ENCODE measurements at places on chromosomes 5 and 9.
A peak's percentile ranks its signal among the peaks of the same experiment; 100 is the strongest.

GRCh38 chr5:118931564-118931963 is 56.8 kb downstream of the DTWD2 start:
- H3K4me3 ChIP-seq = no peak overlapping the region
- no peaks in the 10 kb centered on the region for H3K27me3 ChIP-seq
- DNase-seq = no peak

- H3K27me3 ChIP-seq = no peaks in the 10 kb centered on the region
- H3K27ac ChIP-seq = no peak overlapping the region
- DNase-seq = no peak
- H3K36me3 ChIP-seq = peaks cover 19% of the 10 kb centered on the region
- H3K4me1 ChIP-seq = peaks cover 28% of the 10 kb centered on the region
Observed at GRCh38 chr9:80787636-80788035, 901.7 kb downstream of the TLE1 start.

DNA sequence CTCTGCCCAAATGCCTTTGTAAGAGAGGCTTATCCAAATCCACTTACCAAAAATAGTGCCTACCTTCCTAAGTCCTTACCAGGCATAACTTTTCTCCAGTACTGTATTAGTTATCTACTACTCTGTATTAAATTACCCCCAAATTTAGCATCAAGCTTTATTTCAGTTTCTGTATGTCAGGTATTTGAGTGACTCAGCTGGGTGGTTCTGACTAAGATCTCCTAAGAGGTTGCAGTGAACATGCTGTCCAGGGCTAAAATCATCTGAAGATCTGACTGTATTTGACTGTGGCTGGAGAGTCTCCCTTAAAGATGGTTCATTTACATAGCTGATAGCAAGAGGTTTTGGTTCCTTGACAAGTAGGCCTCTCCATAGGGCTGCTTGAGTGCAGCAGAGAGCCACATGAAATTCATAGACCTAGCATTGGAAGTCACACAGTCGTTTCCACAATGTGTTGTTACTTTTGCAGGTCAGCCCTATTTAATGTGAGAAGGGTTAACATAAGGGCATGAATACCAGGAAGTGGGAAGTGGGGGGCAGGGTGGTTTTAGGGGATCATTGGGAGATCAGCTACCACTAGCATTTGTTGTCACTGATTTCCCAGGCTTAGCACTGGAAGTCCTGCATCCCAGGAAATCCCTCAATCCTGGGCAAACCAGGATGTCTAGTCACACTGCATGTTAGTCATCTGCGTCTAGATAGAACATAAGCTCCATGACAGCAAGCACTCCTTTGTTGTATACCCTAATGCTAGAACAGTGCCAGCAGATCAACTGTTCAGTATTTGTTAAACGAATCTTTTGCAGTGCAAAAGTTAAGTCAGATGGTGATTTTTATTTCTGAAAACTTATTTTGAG is 2.0 kb upstream of the ZNF622 start:
- H3K36me3 ChIP-seq = peaks cover 15% of the 10 kb centered on the region
- peaks cover 61% of the 10 kb centered on the region for H3K4me1 ChIP-seq
- H3K27ac ChIP-seq = no peak overlapping the region
- H3K4me3 ChIP-seq = peak overlapping the region; percentile 99
- no peaks in the 10 kb centered on the region for H3K27me3 ChIP-seq

DNA sequence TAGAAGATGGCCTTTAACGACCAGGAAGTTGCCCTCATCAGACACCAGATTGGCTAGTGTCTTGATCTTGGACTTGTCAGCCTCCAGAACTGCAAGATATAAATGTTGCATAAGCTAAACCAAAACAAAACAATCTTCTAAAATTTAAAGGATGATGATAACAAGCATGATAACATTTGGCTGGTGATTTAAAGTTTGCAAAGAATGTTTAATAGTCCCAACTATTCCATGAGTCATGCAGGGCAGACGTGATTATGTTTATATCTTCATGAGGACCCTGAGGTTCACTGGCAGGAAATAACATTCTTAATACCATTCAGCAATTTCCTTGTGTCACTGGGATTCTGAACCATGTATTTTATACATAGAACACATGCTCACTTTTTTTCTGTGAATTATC is 319.8 kb downstream of the HCN1 start:
- no peaks in the 10 kb centered on the region for H3K4me1 ChIP-seq
- H3K4me3 ChIP-seq = no peak overlapping the region
- H3K27me3 ChIP-seq = no peaks in the 10 kb centered on the region
- no peak for DNase-seq

GRCh38 chr9:36928670-36929349 is 105.3 kb downstream of the PAX5 start:
- DNase-seq = no peak
- no peaks in the 10 kb centered on the region for H3K36me3 ChIP-seq
- peak overlapping the region; percentile 46 for H3K27ac ChIP-seq
- H3K4me1 ChIP-seq = peaks cover 12% of the 10 kb centered on the region

- no peak for DNase-seq
- no peak overlapping the region for H3K27ac ChIP-seq
Observed at GRCh38 chr9:110179734-110180133, 28.2 kb downstream of the C9orf152 start.

DNA sequence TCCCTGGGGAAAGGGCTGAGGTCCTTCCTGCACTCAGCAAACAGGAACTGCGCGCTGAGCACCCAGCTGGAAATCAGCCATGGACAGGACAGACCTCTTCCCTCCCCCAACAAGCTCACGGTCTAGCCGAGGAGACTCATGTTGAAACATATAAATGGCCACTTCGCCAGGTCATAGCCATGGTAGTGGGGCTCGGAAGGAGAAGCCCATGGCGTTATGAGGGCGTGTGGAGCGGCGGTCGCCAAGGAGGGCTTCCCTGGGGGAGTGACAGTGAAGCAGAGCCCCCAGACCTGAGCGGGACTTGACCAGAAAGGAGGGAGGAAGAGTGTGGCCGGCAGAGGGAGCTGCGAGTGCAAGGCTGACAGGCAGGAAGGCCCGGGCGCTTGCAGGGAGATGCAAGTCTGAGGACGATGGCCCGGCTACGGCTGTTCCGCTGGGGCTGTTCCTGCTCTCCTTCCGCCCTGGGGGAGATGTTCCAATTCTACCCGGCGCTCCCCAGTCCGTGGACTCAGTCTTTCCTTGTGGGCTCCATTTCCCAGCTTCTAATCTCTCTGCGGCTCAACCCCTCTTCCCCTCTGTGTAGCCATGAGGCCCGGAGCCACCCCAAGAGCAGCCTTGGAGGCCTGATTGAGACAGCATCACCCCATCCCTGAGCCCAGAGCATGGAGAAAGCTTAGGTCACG is 43.9 kb upstream of the PRRC2B start:
- peak; percentile 86 for DNase-seq
- peaks cover 8% of the 10 kb centered on the region for H3K4me1 ChIP-seq
- H3K4me3 ChIP-seq = peak overlapping the region; percentile 87
- no peaks in the 10 kb centered on the region for H3K36me3 ChIP-seq
- peaks cover 10% of the 10 kb centered on the region for H3K27me3 ChIP-seq

DNA sequence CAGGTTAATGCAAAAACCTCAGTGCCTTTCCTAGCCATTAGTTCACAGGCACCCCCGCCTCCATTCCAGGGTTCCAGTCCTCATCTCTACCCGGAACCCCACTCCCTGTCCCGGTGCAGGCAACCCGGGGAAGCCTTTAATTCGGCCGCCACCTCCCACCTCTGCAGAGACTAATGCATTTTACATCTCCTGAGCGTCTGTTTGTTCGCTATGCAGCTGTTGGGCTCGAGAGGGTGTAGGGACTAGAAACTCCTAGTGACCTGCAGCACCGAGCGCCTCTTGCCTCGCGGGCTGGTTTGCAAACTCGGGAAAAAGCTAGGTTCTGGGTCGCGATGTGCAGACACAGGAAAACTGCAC is 3.6 kb downstream of the GDNF start:
- peaks cover 73% of the 10 kb centered on the region for H3K4me1 ChIP-seq
- peak overlapping the region; percentile 94 for H3K4me3 ChIP-seq
- no peak for DNase-seq
- H3K27ac ChIP-seq = no peak overlapping the region

DNA sequence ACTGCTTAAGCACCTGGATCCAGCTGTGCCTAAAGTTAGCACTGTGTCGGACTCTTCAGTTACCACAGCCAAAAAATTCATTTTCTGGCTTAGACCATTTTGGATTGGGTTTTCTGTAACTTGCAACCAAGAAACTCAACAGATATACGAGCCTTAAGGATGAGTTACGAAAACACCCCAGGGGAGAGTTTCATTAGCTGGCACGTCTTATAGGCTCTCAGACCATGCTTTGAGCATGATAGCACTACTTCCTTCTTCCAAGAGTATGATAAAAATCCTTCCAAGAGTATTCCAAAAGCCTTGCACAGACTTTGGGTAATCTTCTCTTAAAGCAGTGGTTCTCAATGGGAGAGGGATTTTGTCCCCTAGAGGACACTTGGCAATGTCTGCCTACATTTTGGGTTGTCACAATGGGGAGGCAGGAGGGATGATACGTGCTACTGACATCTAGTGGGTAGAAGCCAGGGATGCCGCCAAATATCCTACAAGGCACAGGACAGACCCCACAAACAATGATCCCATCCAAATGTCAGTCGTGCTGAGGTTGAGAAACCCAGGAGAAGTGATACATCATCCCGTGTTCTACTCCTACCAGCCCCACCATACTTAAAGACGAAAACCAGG is 64.8 kb downstream of the SMIM23 start:
- H3K4me3 ChIP-seq = no peak overlapping the region
- peaks cover 46% of the 10 kb centered on the region for H3K4me1 ChIP-seq
- peaks cover 17% of the 10 kb centered on the region for H3K36me3 ChIP-seq
- H3K27me3 ChIP-seq = peaks cover 5% of the 10 kb centered on the region

- H3K4me1 ChIP-seq = peaks cover 5% of the 10 kb centered on the region
- no peaks in the 10 kb centered on the region for H3K36me3 ChIP-seq
- peaks cover 3% of the 10 kb centered on the region for H3K27me3 ChIP-seq
Observed at GRCh38 chr9:83274787-83275186, 211.8 kb upstream of the RASEF start.

DNA sequence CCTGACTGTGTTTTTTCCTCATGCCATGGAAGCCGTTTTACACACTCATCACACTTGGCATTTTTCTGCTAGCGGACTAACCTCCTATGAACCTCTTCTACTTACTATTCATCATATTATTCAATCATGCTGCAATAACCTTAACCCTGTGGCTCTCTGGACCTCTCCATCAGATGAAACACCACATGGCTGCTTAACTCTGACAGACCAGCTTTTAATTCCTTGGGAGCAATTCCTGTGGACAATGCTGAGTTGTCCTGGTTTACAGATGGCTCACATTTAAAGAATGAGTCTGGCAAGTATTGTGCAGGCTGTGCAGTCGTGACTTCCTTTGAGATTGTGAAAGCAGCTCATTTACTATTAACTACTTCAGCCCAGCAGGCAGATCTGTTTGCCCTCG is 9.0 kb downstream of the OR1J1 start:
- H3K4me3 ChIP-seq = no peak overlapping the region
- H3K27ac ChIP-seq = no peak overlapping the region
- DNase-seq = no peak
- H3K36me3 ChIP-seq = no peaks in the 10 kb centered on the region
- H3K27me3 ChIP-seq = peaks cover 40% of the 10 kb centered on the region

GRCh38 chr9:37963936-37964739 is 60.2 kb upstream of the SLC25A51 start:
- no peaks in the 10 kb centered on the region for H3K36me3 ChIP-seq
- peaks cover 3% of the 10 kb centered on the region for H3K27me3 ChIP-seq
- no peak overlapping the region for H3K27ac ChIP-seq

GRCh38 chr5:123429221-123429954 is 6.2 kb upstream of the CEP120 start:
- H3K36me3 ChIP-seq = no peaks in the 10 kb centered on the region
- peaks cover 9% of the 10 kb centered on the region for H3K4me1 ChIP-seq
- H3K27me3 ChIP-seq = no peaks in the 10 kb centered on the region
- no peak for DNase-seq

DNA sequence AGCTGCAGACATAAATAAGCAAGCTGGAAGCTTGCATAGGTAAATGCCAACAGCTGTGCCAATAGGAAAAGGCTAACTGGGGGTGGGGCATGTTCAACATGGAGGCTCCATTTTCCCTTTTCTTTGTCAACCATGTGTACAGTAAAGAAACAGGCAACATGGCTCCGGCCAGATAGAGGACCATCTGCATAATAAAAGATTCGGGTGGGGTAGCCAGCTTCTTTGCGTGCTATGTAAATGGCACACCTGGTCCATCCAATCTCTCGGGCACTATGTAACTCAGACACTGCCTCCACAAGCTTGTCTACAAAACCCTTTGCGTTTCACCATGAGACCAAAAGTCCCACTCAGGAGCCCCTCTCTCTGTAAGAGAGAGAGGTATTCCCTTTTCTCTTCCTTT is 41.7 kb upstream of the DENND4C start:
- no peak overlapping the region for H3K27ac ChIP-seq
- peaks cover 23% of the 10 kb centered on the region for H3K4me1 ChIP-seq
- no peaks in the 10 kb centered on the region for H3K36me3 ChIP-seq
- no peak for DNase-seq
- H3K27me3 ChIP-seq = no peaks in the 10 kb centered on the region
- H3K4me3 ChIP-seq = no peak overlapping the region

- no peak overlapping the region for H3K4me3 ChIP-seq
- no peak for DNase-seq
- no peaks in the 10 kb centered on the region for H3K27me3 ChIP-seq
- peaks cover 8% of the 10 kb centered on the region for H3K36me3 ChIP-seq
Observed at GRCh38 chr5:126884269-126884819, 107.4 kb downstream of the LMNB1 start.

DNA sequence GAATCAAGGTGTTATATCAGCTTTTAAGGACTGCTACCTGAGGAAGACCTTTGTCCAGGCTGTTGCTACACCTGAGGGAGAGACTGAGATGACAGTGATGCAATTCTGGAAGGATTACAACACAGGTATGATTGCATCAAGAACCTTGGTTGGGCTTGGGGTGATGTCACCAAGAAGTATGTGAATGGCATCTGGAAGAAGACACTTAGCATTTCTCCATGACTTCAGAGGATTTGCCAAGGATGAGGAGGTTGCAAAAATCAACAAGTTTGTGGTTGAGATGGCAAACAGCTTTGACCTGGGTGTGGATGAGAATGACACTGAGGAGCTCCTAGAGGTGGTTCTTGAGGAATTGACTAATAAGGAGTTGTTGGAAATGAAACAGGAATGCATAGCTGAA is 67.9 kb upstream of the PANK3 start:
- no peak overlapping the region for H3K27ac ChIP-seq
- H3K4me1 ChIP-seq = no peaks in the 10 kb centered on the region
- peaks cover 24% of the 10 kb centered on the region for H3K27me3 ChIP-seq
- no peak overlapping the region for H3K4me3 ChIP-seq

DNA sequence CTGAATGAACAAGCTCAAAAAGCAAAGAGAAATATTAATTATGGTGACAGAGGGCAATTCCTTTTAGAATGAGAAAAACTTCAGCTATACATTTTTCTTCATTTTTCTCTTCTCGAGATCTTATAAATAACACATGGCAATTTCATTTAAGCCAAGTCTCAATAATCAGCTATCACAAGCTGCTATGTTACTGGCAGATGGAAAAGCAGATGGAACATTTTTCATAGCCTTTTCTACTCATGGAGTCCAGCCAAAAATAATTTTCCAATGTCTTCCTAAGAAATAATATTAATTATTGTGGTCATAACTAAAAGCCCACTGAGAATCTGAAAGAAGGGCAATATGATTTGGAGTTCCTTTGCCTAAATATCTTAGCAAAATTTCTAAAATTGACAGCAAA is 35.6 kb downstream of the SKIC3 start:
- H3K27me3 ChIP-seq = no peaks in the 10 kb centered on the region
- DNase-seq = no peak
- H3K4me3 ChIP-seq = no peak overlapping the region

Data from nephron progenitor cell (in vitro differentiated cells).